ENCODE measurements at places on chromosomes 7 and 10. TPM values are rescaled to one million over a fixed set of nuclear protein-coding genes. Genes with fewer than 3 reads are reported as not detected.

Gene NAT16
- total RNA-seq = not detected

Gene PTF1A
- total RNA-seq = not detected

Gene TRRAP
- total RNA-seq = 11.7 TPM

Gene HMX3
- not detected for total RNA-seq

Gene NRCAM
- total RNA-seq = 67.4 TPM

Gene P4HA1
- total RNA-seq = 422 TPM

Gene PON1
- total RNA-seq = not detected

Gene RAMP3
- not detected for total RNA-seq

Gene AKR1C4
- not detected for total RNA-seq

Gene ALOX5
- total RNA-seq = not detected

Gene PNLIPRP3
- not detected for total RNA-seq

Gene ANKRD7
- total RNA-seq = not detected

Gene IGF2BP3
- 45.5 TPM for total RNA-seq

Gene VSTM4
- 3.1 TPM for total RNA-seq

Gene SFTPA1
- not detected for total RNA-seq

Gene STOX1
- total RNA-seq = not detected

Gene DRGX
- total RNA-seq = not detected

Gene FBXL13
- total RNA-seq = 0.90 TPM

Gene ORAI2
- total RNA-seq = 38.6 TPM

Gene TMEM236
- total RNA-seq = under 0.01 TPM

Gene PMPCB
- total RNA-seq = 54.3 TPM

All from cardiac atrium fibroblast (primary cell).